ENCODE measurements at places on chromosomes 5 and 9.

DNA sequence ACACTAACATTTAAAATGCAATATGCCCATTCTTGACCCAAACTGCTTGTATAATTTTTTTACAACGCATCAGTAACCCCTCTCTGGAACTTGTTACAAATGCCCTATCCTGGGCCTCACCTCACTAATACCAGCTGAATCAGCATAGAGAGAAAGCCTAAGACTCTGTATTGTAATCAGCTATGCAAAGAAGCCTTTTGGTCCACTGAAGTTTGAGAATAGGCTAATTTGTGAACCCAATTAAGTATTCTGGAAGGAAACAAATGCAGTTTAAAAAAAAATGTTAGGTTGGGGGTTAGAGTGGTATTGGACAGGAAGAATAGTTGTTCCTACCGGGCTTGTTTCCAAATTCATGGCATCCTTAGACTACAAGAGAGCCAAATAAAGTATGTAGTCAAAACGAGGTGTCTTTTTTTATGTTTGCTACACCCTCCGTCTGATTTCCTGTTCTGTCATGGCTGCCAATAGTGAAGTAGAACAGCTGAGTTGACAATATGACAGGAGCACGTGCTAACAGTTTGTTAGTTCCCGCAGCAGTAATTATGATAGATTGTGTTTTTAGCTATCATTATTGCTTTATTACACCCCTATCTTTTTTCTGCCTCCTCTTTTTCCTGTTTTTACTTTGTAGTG lies 1048.7 kb upstream of the NUDT12 start:
- no peak for DNase-seq

- peak; percentile 79 for DNase-seq
Observed at GRCh38 chr9:132077881-132078698, 1.6 kb downstream of the MED27 start.

DNA sequence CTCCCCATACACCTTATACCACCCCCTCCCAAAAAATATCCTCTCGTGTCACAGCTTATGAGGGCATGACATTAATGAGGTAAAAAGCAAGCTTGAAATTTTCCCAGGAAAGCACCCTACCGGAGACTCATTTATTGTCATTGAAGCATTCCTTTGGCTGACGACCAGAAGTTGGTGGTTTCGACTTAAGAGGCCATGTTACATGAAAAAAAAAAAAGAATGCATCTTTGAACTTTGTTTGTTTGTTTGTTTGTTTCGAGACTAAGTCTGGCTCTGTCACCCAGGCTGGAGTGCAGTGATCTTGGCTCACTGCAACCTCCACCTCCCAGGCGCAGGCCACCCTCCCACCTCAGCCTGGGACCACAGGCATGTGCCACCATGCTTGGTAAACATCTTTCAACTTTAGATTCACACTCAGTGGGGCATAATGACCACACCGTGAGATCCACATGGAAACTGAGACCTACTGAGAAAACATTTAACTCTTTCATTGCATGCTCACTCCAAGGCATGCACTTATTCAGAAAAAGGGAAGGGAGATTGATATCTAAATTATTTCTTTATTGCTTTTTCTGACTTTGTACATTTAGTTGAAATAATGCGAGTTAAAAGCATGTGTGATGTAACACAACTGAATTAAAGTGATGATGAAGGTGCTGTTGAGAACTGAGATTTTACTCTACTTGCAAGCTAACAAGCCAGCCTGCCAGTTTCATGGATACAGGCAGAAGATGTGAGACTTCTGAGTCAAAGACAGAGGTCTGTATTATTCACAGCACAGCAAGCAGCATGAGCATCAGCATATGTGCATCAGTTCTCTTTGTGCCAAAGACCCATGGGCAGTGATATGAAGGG lies 5.1 kb upstream of the RAB14 start:
- DNase-seq, result no peak

DNA sequence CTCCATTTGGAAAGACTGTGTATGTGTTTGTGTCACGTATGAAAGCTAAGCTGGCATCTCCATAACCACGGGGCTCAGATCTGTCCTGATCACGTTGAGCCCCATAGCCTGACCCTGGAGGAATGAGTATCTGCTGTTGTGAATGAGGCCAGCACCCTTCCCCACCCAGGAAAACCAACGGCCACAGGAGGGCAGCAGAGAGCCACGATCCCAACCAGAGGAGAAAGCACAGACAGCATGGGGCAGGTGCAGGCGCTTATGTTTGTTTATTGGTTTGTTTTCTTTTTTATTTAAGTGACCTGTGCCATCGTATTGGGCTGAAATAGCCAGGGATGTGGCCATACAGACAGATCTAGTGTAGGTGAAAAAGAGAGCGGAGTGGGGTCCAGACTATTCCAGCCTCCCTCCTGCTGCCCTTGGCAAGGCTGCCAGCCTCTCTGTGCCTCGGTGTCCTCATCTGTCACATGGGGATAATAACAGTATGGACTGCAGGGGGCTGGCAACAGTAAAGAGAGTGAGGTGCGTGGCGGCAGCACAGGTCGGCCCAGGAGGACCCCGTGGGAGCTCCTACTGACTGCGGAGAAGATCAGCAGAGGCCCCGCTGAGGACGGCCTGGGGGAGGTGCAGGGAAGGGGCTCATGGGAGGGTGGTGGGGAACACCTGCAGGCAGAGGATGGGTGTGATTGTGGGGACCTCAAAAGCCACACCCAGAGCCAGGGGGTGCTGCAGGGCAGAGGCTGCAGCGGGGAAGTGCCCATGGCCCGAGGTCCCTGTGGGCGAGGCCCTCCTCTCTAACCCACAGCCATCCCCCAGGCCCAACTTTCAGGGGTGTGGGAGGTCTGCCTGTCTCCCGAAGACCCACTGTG lies 12.1 kb downstream of the OR2V2 start:
- peak; percentile 86 for DNase-seq

- DNase-seq, result no peak
Observed at GRCh38 chr9:123867034-123867433, 62.9 kb downstream of the DENND1A start.

- DNase-seq, result no peak
Observed at GRCh38 chr5:136146201-136146600, 13.6 kb downstream of the SMAD5 start.

DNA sequence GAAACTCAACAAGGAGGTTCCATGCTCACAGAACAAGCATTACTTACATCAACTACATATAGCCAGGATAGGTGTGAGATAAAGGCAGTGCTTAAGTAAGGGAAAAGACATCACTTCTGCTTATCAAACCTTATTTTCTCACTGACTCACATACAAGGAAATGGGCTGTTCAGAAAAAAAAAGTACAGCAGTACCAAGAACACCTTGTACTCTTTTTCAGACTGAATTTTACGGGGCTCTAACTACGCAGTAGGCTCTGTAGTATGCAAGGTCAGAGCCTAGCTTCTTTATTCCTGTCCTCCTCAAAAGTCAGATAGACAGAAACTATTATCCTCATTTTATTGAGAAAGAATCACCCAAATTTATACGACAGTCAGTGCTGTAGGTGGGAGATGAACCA lies 5.8 kb downstream of the PSMB7 start:
- DNase-seq, result no peak

DNA sequence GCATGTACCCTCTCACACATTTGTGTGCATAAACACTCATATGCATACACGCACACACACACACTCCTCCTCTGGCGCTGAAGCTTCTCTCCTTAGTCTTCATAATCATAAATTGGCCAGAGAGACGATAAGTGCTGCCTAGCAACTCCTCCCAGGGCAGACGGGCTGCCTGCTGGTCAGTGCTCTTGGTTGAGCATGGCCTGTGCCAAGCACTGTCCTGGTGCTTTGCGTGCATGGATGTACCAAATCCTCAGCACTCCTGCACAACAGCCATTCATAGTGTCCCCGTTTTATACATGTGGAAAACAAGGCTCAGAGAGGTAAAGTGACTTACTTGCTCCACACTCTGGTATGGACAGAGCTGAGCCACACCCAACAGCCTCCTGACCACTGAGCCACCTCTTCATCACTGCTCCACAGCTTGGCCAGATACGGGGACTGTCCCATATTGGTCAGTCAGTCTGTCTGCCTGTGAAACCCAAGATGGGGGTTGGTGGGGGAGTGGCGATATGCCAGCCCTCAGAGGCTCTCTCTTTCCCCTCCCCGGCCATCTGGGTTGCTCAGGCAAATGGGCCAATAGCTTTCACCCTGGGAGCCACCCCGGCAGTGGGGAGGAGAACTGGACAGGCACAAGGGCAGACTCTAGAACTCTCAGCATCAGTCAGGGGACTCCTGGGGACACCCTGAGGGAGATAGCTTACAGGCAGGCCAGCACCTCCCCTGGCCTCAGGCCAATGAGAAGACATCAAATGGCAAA lies 64.3 kb upstream of the GARNL3 start:
- no peak for DNase-seq

DNA sequence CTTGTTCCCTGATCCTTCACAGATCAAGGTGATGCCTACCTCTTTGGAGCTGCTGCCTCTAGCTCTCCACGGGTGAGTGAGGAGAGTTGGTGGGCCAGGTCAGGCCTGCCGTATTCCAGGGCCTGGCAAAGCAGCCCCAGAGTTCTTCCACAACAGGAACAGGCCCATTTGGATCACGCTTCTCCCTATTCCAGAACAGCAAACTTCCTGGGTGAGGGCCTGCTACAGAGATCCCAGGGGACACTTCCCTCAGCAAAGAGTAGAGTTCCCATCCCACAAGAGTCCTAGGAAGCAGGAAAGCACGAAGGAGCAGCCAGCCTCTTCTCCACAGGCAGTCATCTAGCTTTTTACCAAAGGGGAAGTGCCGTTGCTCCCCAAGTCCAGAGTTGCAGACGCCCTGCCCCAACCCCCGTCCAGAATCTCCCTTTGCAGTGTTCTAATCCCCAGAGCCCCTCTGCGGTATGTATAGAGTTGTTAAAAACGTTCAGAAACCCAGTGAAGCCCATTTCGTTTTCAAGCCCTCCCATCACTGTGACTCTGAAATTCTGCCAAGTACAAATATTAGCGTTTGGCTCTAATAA lies 9.3 kb upstream of the DNAJB5 start:
- DNase-seq, result no peak

DNA sequence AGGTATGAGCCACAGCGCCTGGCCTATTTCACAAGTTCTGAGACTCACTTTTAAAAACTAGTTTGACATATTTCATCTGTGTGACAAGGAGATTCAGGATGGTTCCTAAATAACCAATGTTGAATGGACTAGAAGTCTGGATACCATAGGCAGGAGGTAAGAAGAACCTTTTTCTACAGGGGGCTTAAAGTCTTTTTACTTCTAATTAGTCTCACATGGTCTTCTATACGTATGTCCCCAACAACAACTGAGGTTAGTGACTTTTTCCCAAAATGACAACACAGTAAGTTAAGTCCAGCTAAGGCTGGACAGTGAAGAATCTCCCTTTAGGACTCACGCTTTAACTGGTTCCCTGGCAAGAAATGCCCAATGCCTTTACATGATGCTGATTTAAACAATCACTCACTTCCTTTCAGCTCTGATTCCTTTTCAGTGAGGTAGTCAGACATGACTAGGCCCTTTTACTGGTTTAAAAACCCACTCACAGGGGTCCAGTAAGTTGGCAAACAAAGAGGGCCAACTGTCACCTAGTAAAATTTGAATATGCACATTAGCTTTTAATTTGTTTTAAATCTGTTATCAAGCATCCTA lies 12.1 kb upstream of the HAUS6 start:
- peak; percentile 80 for DNase-seq

- DNase-seq, result no peak
Observed at GRCh38 chr5:41967401-41967800, 42.3 kb downstream of the FBXO4 start.

- DNase-seq, result no peak
Observed at GRCh38 chr5:55817030-55817429, 34.1 kb upstream of the IL31RA start.

GRCh38 chr9:125752070-125752628 lies 5.0 kb downstream of the PBX3 start:
- no peak for DNase-seq

- DNase-seq, result no peak
Observed at GRCh38 chr5:3033033-3033755, 281.7 kb upstream of the IRX2 start.

DNA sequence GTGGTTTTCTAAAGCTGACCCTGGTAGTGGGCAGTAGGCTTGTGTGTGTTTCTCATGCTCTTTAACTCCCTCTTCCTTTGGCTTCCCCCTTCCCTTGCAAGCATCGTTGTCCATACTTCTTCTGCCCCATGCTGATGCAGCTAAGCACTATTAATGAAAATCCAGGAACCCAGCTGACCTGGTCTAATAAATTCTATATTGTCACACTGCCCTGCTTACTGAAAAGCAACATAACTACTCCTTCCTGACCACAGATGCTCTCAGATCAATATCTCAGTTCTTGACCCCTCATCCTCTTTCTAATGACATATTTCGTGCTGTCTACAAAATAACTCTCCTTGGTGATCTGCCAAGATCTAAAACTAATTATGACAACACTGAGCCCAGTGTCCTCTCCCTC lies 405.5 kb downstream of the EFNA5 start:
- no peak for DNase-seq

DNA sequence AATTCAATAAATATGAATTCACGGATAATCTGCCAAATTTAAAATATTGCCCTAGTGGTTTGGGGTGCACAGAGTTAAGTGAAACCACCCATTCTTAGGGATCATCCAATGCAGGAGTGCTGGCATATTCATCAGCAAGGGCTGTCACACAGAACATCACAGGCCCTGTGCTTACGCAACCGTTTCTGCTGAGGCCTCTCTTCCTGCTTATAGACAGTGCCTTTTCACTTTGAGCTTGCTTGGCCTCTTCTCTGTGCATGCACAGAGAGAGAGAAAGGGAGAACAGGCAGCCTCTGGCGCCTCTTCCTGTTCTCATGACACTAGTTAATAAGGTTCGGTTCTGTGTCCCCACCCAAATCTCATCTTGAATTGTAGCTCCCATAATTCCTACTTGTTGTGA lies 366.3 kb downstream of the ICE1 start:
- no peak for DNase-seq

DNA sequence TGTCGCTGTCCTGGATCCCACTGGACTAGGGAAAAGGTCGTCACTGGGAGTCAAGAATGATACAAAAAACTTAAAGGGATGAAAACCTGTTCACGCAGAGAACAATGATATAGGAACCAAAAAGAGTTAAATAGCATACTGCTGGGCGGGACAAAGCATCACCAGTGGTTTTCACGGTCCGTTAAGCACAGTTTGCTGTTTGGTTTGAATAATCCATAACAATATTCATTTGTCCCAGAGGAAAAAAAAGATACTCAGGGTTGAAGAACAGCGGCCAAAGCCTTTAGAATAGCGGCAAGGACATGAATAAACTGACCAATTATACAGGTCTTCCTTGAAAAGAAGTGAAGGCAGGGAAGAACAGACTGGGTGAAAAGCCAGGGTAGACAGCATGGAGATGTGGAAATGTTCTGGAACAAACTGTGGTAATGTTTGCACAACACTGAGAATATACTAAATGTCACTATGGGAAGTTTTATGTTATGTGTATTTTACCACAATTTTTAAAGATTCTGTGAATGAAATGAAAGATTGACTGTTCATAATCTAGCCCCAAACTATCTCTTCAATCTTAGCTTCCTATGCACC lies 60.8 kb downstream of the MTMR12 start:
- no peak for DNase-seq
